NCI-H1436 (cell line): ENCODE measurements at places on chromosomes 4 and X.

DNA sequence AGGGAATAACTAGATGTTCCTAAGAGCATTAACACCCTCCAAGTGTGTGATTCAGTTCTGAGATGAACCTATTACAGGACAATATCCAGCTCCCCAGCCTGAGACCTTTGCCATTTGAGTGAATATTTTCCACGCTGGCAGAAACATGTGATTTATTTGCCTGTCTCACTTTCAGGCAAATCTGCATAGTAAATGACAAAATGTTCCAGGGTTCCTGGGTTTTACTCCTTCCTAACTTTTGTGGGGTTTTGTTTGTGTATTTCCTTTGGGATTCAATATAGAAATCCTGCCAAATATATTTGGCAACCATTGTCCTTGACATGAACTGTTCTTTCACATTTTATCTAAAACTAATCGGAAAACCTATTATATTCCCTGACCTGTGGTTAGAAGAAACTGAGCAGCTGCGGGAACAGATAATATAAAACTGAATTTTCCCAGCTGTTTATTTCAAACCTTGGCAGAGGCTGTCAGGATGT, 12.5 kb downstream of the F8 start:
- no peak for DNase-seq

GRCh38 chr4:154467886-154468285, 23.7 kb downstream of the DCHS2 start:
- DNase-seq, result no peak

DNA sequence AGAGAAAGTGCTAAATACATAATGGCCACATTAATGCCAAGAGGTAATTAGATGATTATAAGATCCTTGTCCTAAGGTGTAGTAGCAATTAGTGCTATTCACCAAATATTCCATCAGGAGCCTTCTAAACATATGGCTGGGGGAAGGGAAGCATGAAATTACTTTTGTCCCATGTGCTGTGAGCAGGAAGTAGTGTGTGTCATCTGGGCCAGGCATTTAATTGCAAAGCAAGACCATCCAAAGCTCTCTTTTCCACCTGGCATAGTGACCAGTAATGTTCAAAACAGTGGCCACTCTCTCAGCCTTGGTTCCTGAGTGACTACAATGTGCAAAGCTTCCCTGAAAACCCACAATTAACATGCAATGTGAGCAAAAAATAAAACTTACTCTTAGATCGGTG, 144.2 kb upstream of the FAM241A start:
- DNase-seq, result no peak

- DNase-seq, result no peak
These were observed 44.3 kb downstream of the CHST7 start for GRCh38 chrX:46617906-46618305.

DNA sequence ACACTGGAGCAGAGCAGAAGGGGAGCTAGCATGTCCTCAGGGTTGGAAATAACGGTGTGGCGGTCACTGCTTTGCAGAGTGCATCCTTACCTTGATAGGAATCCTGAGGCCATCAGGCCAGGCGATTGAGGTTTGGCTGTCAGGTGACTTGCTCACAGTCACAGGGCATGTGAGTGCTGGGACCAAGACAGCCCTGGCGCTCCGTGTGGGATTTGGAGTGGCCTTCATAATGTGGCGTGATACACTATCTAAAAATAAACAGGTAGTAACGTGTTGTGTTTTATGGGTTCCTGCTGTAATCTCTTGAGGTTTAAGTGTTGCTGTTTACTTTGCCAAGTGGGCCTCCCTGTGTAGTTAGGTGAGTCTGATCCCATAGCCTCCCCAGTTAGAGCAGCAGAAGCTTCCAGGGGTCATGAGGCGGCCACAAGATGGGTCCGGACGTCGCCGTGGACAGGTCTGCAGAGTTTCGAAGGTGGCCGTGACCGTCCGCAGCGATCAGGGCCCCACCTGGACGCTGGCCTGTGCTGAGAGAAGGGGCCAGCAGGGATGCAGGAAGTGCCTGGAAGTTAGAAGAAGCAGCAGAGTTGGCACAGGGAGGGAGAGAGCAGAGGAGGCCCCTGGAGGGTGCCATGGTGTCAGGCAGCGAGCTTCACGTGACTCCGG, 27.7 kb downstream of the RGS12 start:
- DNase-seq, result no peak

DNA sequence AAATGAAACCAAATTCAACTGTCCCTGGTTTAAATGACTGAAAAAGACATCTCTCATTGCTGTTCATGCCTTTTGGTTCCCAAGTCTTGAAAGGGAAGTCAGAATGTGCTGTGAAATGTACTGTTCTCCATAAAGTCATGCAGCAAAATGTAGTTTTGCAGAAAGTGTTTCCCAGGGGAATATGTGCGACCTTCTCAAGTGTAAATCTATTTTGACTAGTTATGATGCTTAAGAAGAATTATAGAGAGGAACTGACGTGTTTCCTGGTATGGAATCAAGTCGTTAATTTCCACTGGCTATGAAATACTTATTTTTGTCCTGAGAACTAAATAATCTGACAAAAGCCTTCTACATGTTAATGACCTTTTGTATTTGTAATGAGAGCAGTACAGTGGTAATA, 223.1 kb downstream of the CLCN4 start:
- no peak for DNase-seq

- DNase-seq, result peak; percentile 21
These were observed 44.5 kb downstream of the SEPTIN11 start for GRCh38 chr4:76993787-76994641.

- DNase-seq, result no peak
These were observed 47.7 kb downstream of the TIGD2 start for GRCh38 chr4:89158884-89159503.

- DNase-seq, result no peak
These were observed 126.3 kb upstream of the KLF3 start for GRCh38 chr4:38537666-38538065.

DNA sequence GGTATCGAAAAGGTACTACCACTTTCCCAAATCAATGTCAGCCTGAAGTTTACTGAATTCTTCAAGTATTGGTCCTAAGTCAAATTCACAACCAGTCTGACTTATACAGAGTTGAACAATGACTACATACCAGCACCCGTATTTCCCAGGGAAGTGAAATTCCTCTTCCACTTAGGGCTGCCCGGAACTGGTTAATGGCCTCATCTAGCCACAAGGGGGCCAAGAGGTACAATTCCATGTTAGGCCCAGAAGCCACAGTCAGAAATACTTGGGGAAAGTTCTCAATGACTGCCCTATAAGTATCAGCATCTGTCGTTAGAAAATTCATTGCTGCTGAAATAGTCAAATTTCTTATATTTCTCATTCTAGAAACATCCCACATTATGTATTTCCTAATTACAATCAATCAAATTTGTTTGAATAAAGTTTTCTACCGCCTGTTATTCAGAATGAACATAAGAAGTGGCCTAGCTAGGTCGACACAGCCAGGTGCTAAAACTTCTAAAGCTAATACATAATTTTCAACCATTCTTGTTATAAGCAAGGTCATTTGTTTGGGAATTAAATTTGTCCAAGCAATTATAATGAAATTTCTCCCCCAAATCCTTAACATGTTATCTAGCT, 5.6 kb upstream of the PCDH7 start:
- no peak for DNase-seq

DNA sequence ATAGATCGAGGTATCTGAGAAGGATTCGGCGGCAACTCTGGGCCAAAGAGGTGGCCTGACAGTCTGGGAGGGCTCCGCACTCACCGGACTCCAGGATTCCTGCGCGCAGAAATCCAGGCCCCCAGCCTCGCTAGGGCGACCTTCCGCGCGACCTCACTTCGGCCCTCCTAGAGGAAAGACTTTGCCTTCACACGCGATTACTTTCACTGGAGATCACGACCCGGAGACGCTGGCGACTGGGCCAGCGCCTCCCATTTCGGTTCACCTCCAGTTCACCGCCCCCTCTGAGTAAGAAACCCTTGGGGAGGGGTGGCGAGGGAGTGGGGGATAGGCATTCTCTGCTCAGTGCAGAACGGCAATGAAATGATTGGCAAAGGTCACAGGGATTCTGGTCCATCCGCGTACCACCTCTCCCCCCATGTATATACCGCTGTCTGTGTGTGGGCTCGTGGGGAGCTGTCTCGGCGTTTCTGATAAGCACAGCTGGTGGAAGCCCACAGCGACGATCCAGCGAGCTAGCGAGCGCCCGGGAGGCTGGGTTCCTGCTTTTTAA, 2.5 kb downstream of the POU3F4 start:
- DNase-seq, result no peak

GRCh38 chrX:15804563-15804962, 14.3 kb downstream of the ZRSR2 start:
- DNase-seq, result no peak

- DNase-seq, result peak; percentile 5
These were observed 25.2 kb upstream of the PRSS48 start for GRCh38 chr4:151251603-151252304.

GRCh38 chr4:168593399-168593798, 96.5 kb downstream of the PALLD start:
- no peak for DNase-seq

GRCh38 chr4:120435179-120435578, 368.5 kb upstream of the MAD2L1 start:
- no peak for DNase-seq

- peak; percentile 68 for DNase-seq
These were observed 56.6 kb upstream of the BCOR start for GRCh38 chrX:40154250-40154852.

- no peak for DNase-seq
These were observed 172.7 kb downstream of the GPM6A start for GRCh38 chr4:175639346-175639745.

DNA sequence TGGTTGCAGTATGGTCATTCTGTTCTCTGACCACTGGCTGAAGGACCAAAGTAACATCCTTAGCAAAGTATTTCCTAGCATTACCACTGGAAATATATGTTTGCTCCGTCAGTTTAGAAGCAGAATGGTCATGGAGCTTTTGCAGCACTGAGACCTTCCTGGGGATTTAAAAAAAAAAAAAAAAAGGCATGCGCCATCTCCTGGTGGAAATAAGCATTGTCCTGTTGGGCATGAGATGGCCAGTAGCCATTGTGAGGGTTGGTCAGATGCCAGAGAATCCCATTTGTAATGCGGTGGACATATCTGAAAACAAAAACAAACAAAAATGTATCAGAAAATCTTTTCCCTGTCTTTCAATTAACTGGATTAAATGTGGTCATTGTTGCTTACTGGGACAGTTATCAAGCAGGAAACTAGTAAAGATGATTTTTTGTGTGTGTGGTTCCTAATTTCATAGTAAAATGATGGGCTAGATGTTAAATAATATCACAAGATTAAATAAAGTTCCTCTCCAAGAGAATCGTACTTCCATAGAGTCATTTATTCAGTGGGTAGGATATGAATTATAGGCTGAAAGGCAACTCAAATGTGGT, 139.6 kb downstream of the SOWAHB start:
- DNase-seq, result no peak

DNA sequence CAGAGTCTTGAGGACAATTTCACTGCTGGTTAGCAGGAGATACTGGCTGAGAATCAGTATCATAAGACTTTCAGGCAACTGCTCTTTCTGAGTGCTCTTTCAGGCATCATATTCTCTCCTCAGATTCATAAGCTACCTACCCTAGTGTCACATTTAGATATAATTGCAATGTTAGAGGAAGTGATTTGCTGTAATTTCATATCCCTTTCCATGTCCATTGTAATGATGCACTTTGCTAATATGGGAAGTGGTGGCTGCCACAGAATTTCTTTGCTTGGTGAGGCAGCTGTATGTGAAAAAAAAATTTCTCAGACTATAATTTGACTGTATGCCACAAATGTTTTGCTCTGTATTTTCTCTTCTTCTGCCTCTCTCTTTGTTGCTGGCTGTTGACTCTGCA, 63.3 kb downstream of the DOCK11 start:
- DNase-seq, result no peak
